ENCODE measurements at places on chromosomes 6 and 20. TPM values are rescaled to one million over a fixed set of nuclear protein-coding genes. Genes with fewer than 3 reads are reported as not detected.

DNA sequence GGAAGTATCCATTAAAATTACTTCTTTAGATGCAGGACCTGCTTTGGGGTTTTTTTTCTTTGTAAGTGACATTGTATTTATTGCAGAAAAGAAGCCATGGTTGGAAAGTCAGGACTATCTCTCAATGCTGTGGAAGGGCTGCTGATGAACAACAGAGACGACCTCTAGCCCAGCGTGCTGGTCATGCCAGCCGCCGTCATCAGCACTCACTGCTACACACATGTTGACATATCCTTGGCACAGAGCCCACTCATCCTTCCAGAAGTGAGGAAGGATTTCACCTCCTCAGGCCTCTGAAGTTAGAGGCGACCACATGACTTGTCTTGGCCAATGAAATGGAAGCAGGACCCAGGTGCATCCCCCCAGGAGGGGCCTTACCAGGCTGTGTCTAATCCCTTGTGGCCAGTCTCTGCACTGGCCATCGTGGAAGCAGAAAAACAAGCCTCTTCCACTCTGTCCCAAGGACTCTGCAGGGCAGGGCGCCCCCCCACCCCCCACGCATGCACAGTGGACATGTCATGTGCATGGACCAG lies 343.5 kb downstream of the TAF4 start:
- no peak for DNase-seq

Gene SIGLEC1
- not detected for total RNA-seq

DNA sequence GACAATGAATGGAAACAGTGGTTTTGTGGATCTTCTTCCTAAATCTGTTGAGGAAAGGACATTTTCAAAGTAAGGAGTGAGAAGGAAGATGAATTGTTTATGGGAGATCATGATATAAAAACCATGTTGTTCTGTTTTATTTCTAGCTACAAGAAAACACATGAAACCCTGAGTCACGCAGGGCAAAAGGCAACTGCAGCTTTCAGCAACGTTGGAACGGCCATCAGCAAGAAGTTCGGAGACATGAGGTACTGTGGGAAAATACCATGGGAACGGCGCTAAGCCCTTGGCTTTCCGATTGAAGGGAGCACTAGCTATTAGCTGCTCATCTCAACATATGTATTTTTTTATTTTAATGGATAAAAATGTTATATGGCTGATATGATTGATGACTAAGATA lies 53.6 kb downstream of the HDDC2 start:
- no peak for DNase-seq

- DNase-seq: no peak
Observed at GRCh38 chr6:119637768-119638167, 288.2 kb upstream of the MAN1A1 start.

Gene EPPIN
- total RNA-seq: not detected

DNA sequence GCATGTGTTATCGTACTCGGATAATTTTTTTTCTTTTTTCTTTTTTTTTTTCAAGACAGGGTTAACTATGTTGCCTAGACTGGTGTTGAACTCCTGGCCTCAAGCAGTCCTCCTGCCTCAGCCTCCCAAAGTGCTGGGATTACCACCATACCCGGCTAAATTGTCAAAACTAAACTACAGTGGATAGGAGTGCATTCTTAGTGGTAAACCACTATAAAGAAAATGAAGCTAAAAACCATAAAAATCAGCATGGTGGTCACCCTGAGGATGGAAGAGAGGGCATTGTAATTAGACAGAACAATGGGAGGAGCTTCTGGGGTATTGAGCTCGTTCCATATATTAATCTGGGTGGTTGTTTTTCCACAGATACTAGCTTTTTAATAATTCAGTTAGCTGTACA lies 6.2 kb upstream of the ZNF318 start:
- DNase-seq: no peak

Gene IRF4
- total RNA-seq: 0.07 TPM

Measured in HepG2 (cell line).